ENCODE measurements at places on chromosomes 13 and 19.
A peak's percentile ranks its signal among the peaks of the same experiment; 100 is the strongest.

DNA sequence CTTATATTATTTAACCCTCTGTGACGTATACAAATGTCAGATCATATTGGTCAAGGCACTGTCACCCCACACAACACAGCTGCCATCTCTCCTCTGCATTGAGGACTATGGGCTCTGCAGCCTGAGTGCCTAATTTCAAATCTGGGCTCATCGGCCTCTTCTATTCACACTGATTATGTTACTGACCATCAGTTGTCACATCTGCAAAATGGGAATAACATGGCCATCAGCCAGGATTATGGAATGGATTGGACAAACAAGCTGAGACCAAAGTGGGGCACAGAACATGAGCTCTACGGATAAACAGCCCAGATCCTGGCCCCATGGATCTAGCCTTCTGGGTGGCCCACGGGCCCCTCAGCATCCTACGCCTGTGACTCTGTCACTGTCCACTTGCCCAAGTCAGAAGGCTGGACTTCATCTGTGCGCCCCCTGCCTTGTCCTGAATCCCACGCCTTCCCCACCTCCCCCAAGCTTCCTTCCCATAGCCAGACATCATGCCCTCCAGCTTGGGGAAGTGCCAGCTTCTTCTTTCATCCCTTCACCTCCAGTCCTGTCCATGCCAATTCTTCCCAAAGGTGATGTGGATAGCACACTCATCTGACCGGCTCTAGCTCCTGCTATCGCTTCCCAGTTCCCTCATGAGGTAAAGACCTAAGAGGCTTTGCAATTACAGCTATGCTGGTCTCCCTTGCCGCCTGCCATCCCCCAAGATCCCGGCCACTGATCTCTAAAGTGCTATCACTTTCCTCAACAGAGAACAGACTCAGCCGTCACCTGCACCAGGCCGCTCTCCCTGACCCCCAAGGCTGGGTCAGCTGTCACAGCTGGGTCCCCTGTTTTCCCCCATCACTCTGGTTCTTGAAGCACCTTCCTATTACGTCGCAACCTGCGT lies 872 bp downstream of the FARSA start:
- DNase-seq, result no peak

DNA sequence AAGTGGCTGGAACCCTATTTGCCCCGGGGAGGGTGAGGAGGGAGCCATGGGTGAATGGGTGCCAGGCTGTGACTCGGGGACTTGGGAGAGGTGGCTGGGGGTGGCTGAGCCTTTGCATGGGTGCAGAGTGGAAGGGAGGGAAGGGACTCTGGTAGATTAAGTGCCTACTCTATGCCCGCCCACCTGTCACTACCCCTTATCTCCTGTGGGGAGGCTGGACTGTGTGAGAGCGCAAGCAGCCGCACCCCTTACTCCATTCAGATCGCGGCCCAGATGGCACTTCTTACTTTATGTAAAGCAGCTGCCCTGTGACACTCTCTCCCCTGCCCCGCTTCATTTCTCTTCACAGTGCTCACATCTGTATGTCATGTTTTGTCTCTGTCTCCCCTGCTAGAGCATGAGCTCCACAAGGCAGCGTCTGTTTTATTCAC lies 2.9 kb downstream of the KASH5 start:
- DNase-seq, result no peak

GRCh38 chr13:99829593-99830239 lies 141.9 kb downstream of the ZIC5 start:
- DNase-seq, result no peak

DNA sequence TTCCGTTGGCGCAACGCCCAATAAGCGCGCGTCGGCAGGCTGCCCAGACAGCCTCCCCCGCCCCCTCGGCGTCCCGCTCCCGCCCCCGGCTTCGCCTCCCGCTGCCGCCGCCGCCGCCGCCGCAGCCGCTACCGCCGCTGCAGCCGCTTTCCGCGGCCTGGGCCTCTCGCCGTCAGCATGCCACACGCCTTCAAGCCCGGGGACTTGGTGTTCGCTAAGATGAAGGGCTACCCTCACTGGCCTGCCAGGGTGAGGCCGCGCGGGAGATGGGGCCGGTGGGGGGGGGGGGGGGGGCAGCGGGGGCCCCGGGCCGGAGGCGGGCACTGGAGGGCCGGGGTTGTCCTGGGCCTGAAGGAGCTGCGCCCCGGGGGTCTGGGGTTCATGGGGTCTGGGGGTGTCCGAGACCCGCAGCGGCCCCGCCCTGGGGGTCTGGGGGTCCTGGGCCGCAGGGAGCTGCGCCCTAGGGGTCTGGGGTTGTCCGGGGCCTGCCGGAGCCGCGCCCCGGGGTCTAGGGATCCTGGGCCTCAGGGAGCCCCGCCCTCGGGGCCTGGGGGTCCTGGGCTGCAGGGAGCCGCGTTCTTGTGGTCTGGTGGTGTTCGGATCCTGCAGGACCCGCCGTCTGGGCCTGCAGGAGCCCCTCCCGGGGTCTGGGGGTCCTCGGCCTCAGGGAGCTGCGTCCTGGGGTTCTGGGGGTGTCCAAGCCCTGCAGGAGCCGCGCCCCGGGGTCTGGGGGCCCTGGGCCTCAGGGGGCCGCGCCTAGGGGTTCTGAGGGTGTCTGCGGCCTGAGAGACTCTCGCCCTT lies at the start of gene HDGFL2:
TSS of gene HDGFL2 (plus strand) at position 124 of the 801 bp plus-strand sequence. CDS start at position 178, 54 bp downstream.
- no peak for DNase-seq

- DNase-seq, result no peak
Observed at GRCh38 chr19:54451997-54452396, 3.0 kb downstream of the LENG8 start.

GRCh38 chr13:33723365-33723764 lies 94.6 kb upstream of the RFC3 start:
- DNase-seq, result no peak

DNA sequence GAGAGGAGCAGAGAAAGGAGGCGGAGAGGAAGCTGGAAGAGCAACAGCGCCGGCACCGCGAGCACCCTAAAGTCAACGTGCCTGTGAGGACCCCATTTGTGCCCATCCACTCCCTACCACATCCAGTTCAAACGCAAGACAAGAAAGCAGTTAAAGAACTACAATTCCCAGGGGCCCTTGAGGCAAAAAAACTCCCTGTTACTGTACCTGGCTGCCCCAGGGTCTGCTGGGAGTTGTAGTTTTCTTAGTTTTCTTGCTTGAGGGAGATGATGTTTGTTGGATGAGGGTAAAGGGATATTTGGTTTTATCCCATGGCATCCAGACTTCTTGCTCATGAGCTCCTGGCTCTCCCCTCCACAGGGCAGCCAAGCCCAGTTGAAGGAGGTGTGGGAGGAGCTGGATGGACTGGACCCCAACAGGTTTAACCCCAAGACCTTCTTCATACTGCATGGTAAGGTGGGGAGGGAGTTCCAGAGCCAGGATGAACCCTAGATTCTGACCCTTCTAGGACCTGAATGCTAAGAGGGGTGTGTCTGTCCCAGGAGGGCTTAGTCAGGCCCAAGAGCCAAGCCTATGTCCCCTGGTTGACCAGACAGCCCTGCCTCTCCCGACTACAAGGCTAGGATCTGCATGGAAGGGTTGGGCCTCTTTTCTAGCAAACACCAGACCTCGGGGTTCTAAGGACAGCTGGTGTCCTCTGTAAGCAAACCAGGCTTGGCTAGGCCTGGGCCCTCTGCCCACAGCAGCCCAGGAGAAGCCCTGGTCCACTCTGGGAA lies 13.2 kb downstream of the NUCB1 start:
- DNase-seq, result no peak

DNA sequence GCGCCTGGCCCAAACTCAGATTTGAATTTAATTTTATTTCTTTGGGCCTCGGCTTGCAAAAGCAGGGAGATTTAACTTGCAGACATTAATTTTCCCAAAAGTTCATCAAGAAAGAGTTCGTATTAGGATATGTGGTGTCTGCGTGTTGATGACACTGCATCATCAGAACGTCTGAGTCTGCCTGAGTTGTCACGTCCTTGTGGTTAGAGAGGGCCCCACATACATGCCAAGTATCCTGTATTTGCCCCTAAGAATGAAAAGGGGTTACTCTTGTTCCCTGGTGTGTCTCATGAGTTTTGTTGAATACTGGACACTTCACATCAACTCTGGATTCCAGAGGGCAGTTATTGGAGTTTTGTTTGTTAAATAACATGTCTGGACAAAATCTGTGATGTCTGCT lies 5.6 kb upstream of the TEX29 start:
- no peak for DNase-seq

DNA sequence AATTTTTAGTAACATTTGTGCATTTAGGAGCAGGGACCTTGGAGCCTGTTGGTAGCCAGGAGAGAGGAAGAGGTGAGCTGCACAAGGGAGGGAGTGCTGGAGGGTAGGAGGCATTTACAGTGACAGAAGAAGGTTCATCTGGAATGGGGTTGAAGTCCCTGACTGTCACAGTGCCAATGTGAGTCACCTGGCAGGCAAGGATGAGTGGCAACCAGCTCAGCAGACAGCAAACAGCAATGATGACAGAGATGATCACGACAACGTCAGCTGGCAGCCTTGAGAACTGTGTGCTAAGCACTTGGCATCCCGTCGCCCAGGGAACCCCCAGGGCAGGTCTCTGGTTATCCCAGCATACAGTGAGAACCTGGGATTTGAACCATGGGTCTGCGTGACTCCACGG lies 2.6 kb downstream of the OR10H5 start:
- no peak for DNase-seq

- no peak for DNase-seq
Observed at GRCh38 chr13:24683351-24683750, 3.1 kb downstream of the ATP12A start.

DNA sequence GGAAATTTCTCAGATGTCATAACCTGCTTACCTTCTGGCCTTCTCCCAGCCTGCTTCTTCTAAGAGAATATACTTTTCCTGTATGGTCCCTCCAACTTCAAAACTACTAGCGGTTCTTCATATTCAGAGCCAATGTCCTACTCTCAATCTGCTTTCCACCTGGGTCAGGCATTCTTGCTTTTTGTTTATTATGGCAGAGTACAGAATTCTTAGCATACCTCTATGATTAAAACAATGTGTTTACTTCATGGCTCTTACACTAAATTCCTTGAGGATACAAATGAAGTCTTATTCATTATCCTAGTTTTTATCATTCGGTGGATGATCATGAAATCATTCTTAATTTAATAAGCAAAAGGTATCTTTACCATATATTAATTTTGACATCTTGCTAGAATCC lies 484.2 kb upstream of the SLITRK1 start:
- DNase-seq, result no peak

- DNase-seq, result no peak
Observed at GRCh38 chr19:19588546-19588945, 29.9 kb downstream of the PBX4 start.

GRCh38 chr19:6224308-6224675 lies 55.5 kb downstream of the MLLT1 start:
- DNase-seq, result no peak

GRCh38 chr19:50510121-50510670 lies 795 bp downstream of the JOSD2 start:
- no peak for DNase-seq

DNA sequence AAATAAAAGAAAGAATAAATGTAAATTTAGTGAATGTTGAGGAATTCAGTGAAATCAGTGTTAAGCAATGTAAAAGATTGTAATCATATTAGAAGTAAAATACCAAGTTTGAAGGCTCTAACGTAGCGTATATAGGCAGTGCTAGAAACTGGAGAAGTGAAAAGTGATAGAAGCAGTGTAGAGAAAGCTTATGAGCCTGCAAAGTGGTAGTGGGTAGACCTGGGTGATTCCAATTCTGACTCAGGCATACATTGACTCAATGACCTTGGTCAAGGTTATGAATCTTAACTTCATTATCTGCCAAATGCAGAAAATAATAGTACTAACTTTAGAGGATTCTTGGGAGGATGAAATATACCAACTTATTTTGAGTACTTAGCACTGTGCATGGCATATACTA lies 4.1 kb downstream of the SLC10A2 start:
- DNase-seq, result no peak

DNA sequence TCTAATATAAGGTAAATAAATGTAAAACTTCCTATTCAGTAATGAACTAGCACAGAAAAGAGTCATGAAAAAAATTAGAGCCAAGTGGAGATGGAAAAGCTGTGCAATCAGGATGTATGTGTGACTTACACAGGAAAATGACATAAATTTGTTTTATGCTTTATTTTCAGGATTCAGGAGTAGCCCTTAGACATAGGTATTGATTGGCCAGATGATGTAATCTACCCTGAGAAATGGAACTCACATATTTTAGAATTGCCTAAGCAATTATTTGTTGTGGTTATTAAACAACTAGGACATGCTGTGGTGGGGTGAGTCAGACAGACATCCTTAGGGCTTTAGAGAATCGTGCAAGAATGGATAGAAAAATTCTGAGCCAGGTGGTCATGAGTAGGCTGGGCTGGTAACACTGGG lies 110.6 kb downstream of the PCDH9 start:
- DNase-seq, result peak; percentile 75

- DNase-seq, result no peak
Observed at GRCh38 chr19:30077851-30078355, 135.9 kb downstream of the URI1 start.

GRCh38 chr19:55831846-55832245 lies at the start of gene NLRP11:
Gene NLRP11 (minus strand): TSS chr19:55831999. CDS start chr19:55818174, 13,825 bp downstream.
- no peak for DNase-seq

DNA sequence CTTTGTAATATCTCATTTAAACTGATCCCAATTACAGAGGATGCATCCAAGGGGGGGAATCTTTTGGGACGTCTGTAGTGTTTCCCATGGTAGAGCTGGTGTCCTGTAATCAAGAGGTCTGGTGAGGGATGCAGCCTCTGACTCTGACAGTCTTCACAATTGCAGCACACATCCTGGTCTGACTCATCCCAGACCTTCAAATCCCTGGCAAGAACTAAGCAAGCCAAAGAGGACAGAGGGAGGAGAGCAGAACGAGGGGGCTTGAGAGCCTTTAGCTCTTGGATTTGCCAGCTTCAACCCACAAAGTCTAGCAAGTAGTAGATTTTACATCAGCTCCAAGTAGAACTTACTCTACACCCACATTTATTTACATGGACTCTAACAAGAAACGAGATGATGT lies 17.3 kb upstream of the FCGBP start:
- peak; percentile 2 for DNase-seq

DNA sequence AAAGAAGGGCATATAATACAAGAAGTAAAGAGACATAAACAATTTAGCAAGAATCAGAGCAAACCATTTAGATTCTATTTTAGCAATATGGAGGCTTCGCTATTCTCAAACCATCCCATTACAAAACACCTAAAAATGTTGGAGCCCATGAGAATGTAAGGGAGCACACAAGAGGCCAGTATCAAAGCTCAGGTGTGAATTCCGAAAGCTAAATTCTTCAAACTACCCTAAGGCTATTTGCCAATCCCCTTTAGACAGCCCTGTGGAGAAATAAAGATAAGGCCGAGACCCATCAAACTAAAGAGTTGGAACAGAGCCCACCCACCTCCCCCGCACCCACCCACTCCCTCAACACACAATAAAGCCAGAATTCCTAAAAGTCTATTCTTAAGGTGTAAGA lies 210.8 kb upstream of the MAB21L1 start:
- DNase-seq, result no peak

DNA sequence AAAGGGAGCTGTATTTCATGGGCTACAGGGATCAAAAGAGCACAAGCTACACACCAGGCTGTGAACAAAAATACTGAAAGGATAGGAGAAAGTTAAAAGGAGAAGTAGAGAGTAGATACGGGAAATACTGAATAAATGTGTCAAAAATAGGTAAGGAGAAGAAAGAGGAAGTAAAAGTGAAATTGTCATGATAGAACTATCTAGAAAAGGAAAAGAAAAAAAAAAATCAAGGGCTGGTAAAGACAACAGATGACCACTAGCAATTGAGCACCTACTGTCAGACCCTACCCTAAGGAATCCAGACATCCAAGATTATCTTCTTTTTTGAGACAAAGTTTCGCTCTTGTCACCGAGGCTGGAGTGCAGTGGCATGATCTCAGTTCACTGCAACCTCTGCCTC lies 4.8 kb downstream of the RUBCNL start:
- DNase-seq, result no peak
